ENCODE measurements at places on chromosomes 5 and 9. TPM values are rescaled to one million over a fixed set of nuclear protein-coding genes. Genes with fewer than 3 reads are reported as not detected.

TRAF1 gene
- total RNA-seq: 1.8 TPM

TRIM41 gene
- total RNA-seq: 19.1 TPM

PTGES gene
- 30.9 TPM for total RNA-seq

SOHLH1 gene
- total RNA-seq: not detected

PCDHB15 gene
- not detected for total RNA-seq

NCS1 gene
- total RNA-seq: 10.7 TPM

SPINK4 gene
- total RNA-seq: not detected

ACOT12 gene
- not detected for total RNA-seq

LCN9 gene
- total RNA-seq: not detected

THBS4 gene
- total RNA-seq: 1.5 TPM

PCDHA9 gene
- total RNA-seq: 0.49 TPM

TAF1L gene
- total RNA-seq: not detected

TUSC1 gene
- 10.5 TPM for total RNA-seq

PRR16 gene
- total RNA-seq: 4.4 TPM

ARHGEF39 gene
- total RNA-seq: 3.9 TPM

EXD3 gene
- total RNA-seq: 5.2 TPM

PCDHB6 gene
- total RNA-seq: not detected

CNTRL gene
- total RNA-seq: 11.2 TPM

TLR4 gene
- 16.8 TPM for total RNA-seq

SUSD3 gene
- 0.09 TPM for total RNA-seq

RIGI gene
- 13.9 TPM for total RNA-seq

BAAT gene
- not detected for total RNA-seq

SH3PXD2B gene
- 46.7 TPM for total RNA-seq

PITX1 gene
- total RNA-seq: 1.5 TPM

CCDC171 gene
- total RNA-seq: 13.3 TPM

SLC34A1 gene
- total RNA-seq: not detected

IL3 gene
- total RNA-seq: not detected

ETF1 gene
- total RNA-seq: 112 TPM

GMCL2 gene
- not detected for total RNA-seq

CTNND2 gene
- total RNA-seq: 1.9 TPM

OR13J1 gene
- total RNA-seq: not detected

NEUROG1 gene
- total RNA-seq: not detected

MAPKAP1 gene
- 90.6 TPM for total RNA-seq

SH3RF2 gene
- 6.7 TPM for total RNA-seq

CCNI2 gene
- total RNA-seq: not detected

SLC1A3 gene
- 3.7 TPM for total RNA-seq

MRPL36 gene
- 3.8 TPM for total RNA-seq

GRM6 gene
- not detected for total RNA-seq

MAN1B1 gene
- total RNA-seq: 50.8 TPM

CPLANE1 gene
- total RNA-seq: 37.4 TPM

RALGDS gene
- 15.6 TPM for total RNA-seq

TMEM252 gene
- not detected for total RNA-seq

MLANA gene
- total RNA-seq: not detected

EIF4E1B gene
- not detected for total RNA-seq

EQTN gene
- total RNA-seq: not detected
